ENCODE measurements at places on chromosomes 5 and 9.

GRCh38 chr9:105173826-105174225, 70.6 kb upstream of the SLC44A1 start:
- no peak for DNase-seq

GRCh38 chr5:27242258-27242626, 203.9 kb upstream of the CDH9 start:
- no peak for DNase-seq

GRCh38 chr9:32705059-32705458, 69.6 kb upstream of the TAF1L start:
- no peak for DNase-seq

GRCh38 chr9:36037549-36038122, 923 bp downstream of the RECK start:
- no peak for DNase-seq

DNA sequence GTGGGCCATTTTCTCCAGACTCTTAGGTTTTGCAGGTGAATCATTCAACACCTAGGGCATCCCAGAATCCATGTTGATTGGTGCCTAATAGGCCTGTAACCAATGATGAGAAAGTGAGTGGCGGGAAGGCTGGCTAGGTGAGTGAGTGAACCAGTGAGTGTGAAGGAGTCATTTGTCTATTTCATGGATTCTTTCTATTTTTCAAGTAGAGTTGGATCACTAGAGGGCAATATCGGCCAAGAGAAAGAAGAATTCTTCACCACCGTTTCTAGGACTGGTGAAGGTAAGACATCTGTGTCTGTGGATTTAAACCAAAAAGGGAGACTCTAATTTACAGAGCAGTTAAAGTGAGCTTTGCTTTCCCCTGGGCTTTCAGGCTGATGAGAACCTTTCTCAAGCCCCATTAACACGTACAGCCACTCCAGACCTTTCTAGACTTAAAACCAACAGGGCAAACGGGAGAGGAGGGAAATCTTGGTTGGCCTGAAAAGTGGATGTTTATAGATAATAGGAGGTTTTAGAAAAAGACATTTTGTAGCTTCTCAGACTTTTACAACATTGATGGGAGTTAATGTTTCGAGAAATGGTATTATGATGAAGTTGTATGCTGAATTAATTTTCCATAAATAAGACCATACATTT, 114.3 kb upstream of the IL12B start:
- DNase-seq, result peak; percentile 68

DNA sequence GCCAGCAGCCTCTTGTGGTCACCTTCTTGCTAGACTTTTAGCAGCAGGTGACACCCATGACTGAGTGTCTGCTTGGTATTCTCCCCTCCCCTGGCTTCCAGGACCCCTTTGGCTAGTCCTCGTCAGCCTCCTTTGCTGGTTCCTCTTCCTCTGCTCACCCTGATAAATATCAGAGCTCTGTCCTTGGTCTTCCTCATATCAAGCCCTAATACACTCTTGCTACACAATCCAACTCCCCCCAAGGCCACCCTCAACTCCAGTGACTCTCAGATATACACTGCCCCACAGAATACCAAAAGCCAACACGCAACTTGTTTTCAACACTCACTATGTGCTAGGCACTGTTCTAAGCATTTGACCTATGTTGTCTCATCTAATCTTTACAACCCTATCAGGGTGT, 30.3 kb upstream of the LCP2 start:
- DNase-seq, result no peak

DNA sequence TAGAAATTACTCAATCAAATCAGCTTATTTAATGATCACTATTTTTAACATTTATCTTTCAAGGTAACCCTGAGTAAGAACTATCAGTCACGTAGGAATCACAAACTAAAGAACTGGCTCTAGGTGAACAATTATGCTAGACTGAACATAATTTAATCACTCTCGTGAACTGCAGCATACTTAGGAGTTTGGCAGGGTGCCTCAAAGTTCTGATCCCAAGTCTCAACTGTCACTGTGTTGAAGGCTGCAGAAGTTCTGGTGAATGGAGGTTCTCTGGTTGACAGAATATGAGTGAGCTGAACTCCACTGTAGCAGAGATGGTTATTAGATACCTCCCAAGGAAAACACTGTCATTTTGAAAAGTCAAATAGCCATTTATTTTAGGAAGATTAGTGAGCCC, 89.1 kb downstream of the KLHL3 start:
- DNase-seq, result no peak

- no peak for DNase-seq
Observed at GRCh38 chr5:52334367-52334766, 453.3 kb upstream of the ITGA1 start.

DNA sequence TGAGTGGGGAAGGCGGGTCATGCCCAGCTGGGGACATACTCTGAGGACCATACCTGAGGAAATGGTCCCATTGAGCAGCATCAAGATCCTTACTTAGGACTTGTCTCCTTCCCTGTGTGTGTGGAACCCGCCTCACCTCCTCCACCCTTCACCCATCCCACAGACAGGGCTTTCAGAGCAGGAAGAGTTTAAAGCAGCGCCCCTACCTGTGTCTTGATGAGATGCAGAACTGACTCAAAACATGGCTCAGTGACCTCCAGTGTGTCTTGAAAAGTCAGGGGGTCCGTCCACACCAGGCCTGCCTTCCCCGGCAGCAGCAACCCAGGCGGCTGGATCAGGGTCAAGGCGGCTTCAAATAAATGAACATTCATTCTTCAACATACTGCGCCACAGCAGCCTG, 38.4 kb downstream of the PLAC8L1 start:
- no peak for DNase-seq

DNA sequence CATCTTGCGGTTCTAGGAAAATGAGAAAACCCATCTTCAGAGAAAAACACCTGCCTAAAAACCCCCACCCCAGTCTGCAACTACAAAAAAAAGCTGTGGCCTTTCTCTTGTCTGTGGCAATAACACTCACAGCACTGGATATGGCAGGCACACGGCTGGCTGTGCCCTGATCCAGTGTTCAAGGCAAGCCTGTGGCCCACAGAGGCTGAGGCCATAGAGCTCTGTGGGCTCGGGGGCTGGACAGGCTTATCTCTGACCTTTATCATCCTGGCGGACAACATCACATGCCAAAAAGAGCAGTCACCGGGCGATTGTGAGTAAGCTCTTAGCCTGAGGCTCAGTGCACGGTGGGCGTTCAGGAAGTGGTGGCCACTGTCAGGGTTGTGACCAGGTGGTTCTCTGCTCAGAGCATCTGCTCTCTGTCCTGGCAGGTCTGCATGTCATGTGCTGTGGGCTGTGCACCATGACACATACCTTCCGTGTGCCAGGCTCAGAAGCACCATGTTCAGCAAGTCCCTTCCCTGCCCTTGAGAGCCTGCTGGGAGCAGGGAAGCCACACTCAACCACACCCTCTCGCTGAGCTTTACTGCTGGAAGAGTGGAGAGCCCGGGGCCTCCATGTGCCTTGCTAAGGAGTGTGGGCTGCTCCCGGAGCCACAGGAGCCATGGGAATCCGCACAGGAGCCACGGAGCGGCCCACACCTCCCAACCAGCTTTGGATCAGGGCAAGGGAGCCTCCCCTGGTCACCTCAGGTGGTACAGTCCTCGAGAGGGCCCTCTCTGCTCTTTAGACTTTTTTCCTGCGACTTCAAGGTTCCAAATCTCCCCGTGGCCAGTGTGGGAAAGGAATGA, 34.6 kb upstream of the WDR38 start:
- DNase-seq, result no peak

DNA sequence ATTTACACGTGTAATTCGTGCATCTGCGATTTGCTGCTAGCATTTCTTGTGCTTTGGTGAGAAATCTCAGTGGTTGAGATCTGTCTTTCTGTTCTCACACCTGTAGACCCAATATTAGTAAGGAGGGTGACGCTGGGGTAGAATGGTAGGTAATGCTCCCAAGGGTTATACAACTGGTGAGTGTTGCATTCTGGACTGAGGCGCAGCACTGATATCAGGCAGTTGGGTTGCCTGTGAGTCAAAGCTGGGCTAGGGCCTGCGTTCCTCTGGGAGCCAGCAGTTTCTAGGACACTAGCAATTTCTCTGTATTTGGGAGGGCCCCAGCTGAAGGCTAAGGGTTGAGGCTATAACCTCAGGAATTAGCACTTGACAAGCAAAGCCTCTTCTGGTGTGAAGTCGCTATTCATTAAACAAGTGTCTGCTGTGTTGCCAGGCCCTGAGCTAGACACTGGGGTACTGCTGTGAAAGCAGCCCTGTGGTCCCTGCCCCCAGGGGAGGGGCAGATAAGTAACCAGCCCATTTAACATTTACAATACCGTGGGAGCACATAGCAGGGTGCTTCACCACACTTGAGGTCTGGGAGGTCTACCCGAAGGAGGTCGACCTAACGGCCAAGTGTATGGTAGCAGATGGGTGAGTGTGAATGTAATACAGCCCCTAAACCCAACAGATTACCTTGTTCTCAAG, 28.7 kb downstream of the LARP1 start:
- DNase-seq, result no peak

DNA sequence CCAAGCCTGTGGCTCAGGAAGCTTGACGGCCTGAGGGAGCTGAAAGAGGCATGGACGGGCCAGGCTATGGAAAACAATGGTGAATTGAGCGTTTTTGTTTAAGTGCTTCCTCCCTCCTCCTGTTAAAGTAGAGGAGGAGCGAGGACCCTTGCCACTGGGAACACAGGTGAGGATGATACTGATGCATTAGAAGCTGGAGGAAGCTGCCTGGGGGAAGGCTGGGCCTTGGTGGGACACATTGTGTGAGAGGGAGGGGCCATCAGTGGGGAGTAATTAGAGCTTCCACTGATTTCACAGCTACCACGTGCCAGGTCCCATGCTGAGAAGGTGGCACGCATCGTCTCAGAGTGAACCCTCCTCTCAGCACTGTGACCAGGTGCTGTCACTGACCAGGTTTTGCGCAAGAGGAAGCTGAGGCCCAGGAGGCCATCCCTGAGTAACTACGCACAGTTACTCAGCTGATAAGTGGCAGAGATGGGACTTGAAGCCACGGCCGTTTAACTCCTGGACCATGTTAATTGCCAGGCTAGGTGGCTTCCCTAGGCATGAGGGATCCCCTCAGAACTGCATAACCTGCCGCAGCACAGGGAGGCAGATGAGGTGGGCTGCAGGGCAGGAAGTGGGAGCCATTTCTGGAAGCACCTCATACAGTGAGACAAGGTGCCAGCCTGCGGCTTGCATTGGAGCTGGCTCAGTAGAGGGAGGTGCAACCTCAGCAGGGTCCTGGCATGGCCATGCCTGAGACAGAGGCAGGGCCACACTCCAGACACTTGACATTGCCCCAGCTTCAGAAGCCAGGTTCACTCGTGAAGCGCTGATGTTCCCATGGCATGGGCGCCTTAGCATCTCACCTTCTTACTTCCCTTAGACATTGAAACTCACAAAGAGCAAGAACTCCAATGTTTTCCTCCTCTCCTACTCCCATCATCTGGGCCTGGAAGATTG, 195.3 kb upstream of the MVB12B start:
- DNase-seq, result no peak

DNA sequence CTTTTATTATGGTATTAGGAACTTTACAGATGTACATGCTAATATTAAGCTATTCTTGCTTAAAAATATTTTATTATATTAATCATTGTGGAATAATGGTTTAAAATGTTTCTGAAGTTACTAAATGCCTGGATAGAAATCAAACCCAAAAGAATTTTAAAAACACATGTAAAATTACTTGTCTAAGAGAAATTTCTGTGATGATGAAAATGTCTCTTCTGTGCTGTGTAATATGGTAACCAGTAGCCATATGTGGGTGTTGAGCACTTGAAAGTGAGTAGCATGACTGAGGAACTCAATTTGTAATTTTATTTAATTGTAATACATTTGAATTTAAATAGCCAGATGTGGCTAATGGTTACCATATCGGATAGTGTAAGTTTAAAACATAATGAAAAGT, 66.7 kb upstream of the HSPB3 start:
- peak; percentile 27 for DNase-seq

- no peak for DNase-seq
Observed at GRCh38 chr5:98975223-98975622, 46.4 kb upstream of the CHD1 start.

DNA sequence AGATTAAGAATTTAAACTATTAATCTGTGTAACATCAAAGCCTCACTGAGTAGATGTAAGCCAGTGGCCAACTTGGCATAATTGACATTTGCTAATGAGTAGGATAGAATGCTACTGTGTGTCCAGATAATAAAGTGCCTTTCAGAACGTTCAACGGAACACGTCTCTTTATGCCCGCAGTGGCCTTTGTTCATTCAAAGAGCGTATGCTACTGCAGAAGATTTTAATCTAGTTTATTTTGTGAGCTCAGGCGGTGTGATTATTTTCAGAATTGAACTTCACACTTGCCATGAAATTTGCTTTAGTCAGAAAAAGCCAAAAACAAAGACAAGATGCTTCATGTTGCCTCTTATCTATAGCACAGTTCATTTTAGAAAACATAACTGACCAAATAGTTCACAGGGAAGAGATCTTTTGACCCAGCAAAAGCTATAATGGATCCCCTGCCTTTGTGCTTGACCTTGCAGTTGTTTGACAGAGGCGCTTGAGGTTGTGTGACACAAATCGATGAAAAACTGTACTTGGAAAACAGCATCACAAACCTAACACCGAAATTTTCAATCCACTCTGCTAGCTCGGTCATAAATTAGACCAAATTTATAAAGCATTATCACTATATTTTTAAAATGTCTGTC, 530.9 kb upstream of the TYRP1 start:
- DNase-seq, result no peak

- no peak for DNase-seq
Observed at GRCh38 chr5:117088176-117088575, 513.6 kb upstream of the SEMA6A start.

DNA sequence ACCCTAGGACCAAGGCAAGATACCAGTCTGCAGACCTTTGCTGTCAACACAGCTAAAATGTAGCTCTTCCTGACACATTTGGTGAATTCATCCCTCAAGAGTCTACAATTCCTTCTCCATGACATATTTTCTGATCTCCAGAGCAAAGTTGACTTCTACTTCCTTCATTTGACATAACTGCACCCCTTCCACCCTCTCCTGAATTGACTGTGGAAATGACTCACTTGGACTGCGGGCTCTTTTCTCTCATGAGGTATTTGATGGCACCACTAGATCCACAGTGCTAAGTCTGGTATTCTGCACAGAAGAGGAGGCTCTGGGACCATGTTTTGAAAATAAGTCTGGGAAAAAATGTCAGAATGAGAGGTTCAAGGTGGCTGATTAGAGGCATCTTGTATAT, 338.4 kb upstream of the TRPC7 start:
- DNase-seq, result peak; percentile 26

DNA sequence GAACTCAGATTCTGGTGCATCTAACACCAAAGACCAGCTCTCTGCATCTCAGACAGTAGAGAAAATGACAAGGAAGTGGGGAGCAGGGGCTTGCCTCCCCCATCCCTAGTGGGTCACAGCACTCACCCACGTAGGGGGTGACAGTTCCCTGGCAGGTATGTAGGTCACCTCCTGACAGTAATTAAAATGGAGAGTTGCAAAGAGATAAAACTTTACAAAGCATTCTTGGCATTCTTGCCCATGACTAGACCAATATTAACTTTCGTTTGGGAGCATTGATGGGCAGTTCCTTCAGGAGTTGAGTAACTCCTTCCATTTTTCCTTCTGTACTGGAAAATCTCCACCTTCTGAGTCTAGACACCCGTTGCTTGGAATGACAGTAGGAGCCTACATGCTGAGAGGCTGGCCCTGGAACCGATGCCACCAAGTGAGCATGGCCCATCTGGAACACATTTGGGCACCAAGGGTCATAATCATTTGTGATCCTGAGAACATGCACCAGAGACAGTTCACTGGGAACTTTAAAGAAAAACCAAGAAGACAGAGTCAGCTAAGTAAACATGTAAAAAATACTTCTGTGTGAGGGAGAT, 81.5 kb upstream of the MSX2 start:
- no peak for DNase-seq
